GOT3 (cell line): ENCODE measurements at places on chromosomes 5 and 9.

- no peak for DNase-seq
Observed at GRCh38 chr5:157571357-157571827, 4.2 kb downstream of the ADAM19 start.

- no peak for DNase-seq
Observed at GRCh38 chr9:89622933-89623861, 18.4 kb downstream of the GADD45G start.

- no peak for DNase-seq
Observed at GRCh38 chr9:112720113-112720780, 2.3 kb upstream of the INIP start.

GRCh38 chr9:18554244-18554643 is 80.3 kb downstream of the ADAMTSL1 start:
- DNase-seq = no peak

DNA sequence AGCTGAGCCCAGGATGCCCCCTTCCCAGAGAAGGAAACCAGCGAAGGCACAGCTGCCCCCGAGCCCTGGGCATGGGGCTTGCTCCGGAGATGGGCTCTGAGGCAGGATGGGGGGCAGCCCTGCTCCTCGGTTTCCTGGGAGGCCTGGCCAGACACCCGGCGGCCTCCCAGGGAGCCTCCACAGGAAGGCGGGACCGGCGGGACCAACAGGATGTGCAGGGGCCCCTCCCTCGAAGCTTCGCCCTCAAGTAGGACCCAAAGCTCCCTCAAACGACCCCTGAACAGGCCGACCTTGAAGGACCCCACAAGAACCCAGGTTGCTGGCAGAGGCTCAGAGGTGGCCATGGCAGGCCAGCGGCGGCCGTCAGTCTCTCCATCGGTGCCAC is 11.7 kb downstream of the EXD3 start:
- DNase-seq = no peak
